ENCODE measurements at places on chromosomes 5 and 9. TPM values are rescaled to one million over a fixed set of nuclear protein-coding genes. Genes with fewer than 3 reads are reported as not detected.

- H3K27me3 ChIP-seq, result no peaks in the 10 kb centered on the region
- H3K4me1 ChIP-seq, result no peaks in the 10 kb centered on the region
- no peak overlapping the region for H3K27ac ChIP-seq
- H3K36me3 ChIP-seq, result no peaks in the 10 kb centered on the region
Observed at GRCh38 chr5:171379961-171380360, 7.7 kb upstream of the NPM1 start.

GRCh38 chr9:90538566-90538965 is 104.1 kb downstream of the DIRAS2 start:
- H3K4me1 ChIP-seq, result no peaks in the 10 kb centered on the region
- H3K27me3 ChIP-seq, result no peaks in the 10 kb centered on the region
- H3K4me3 ChIP-seq, result no peak overlapping the region
- no peaks in the 10 kb centered on the region for H3K36me3 ChIP-seq
- H3K27ac ChIP-seq, result no peak overlapping the region
- no peak for DNase-seq

DNA sequence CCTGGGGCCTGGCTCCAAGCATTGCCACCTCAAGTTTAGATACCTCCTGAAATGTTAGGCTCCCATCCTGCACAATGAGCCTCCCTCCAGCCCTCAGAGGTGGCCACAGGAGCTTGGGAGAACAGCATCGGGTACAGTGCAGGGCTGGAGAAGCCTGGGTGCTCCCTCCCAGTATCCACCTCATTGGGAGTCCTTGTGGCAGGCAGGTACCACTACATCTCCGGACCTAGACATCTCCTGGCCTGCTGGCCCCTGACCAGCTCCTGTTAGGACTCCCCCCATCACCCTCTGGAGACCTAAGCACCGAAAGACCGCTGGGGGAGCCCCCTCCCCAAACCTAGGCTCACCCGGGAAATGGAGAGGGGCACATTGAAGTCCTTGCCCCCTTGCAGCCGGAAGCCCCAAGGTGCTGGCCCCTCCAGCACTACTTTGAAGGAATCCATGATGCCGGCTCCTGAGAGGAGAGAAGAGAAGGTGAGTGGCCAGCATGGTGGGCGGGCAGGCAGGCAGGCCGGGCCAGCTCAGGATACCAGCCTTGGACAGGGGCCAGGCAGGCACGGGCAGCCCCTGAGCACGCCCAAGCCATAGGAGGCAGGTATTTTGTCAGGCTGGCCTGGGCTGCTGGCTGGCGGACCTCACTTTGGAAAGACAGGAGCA is 1.2 kb downstream of the PDLIM7 start:
- H3K27ac ChIP-seq, result peak overlapping the region; percentile 97
- peak overlapping the region; percentile 74 for H3K4me3 ChIP-seq
- H3K36me3 ChIP-seq, result no peaks in the 10 kb centered on the region
- peaks cover 44% of the 10 kb centered on the region for H3K4me1 ChIP-seq

Gene RBM18
- 4.6 TPM for total RNA-seq

- no peaks in the 10 kb centered on the region for H3K4me1 ChIP-seq
- H3K27ac ChIP-seq, result no peak overlapping the region
- no peaks in the 10 kb centered on the region for H3K27me3 ChIP-seq
- no peak overlapping the region for H3K4me3 ChIP-seq
- no peak for DNase-seq
Observed at GRCh38 chr5:135194126-135194488, 160.1 kb upstream of the PITX1 start.

Gene LCN2
- total RNA-seq, result 0.98 TPM

Gene PLEKHG4B
- total RNA-seq, result 0.37 TPM

Gene WDR38
- total RNA-seq, result 0.79 TPM

DNA sequence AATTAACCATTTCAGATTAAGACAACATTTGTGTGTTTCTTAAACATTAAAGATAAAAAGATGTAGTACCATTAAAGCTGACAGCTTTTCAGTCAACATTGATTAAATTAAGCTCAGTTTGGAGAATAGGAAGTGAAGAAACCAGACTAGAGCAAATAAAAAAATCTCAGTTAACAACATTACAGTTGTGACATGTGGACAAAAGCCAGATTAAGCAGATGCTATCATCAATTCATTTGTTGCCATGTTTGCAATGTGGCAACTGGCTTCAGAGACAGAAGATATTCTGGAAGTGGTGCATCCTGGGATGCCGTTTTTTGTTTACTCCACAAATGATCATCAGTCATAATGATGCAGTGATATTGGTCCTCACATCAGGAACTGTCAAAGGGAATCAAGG is 70.3 kb upstream of the CNTLN start:
- H3K4me3 ChIP-seq, result no peak overlapping the region
- no peaks in the 10 kb centered on the region for H3K36me3 ChIP-seq
- DNase-seq, result no peak
- H3K27me3 ChIP-seq, result no peaks in the 10 kb centered on the region
- H3K4me1 ChIP-seq, result no peaks in the 10 kb centered on the region

DNA sequence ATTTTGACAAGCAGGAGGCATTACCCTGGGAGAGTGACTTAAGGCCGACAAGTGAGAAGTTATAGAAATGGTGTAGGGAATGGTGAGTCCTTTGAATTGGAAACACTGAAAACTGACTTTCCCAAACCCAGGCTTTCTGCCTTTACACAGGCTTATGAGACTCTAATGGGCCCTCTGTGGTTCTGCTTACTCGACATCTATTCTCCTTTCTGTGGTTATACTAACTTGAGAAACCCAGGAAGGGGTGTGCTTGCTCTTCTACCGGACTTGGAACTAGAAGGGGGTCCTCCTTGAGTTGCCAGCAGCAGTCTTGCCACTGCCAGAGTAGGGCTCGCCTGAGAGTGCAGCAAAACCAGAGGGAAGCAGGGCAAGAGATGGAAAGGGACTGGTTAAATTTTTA is 63.3 kb downstream of the FYB1 start:
- no peaks in the 10 kb centered on the region for H3K4me1 ChIP-seq
- no peaks in the 10 kb centered on the region for H3K27me3 ChIP-seq
- no peaks in the 10 kb centered on the region for H3K36me3 ChIP-seq
- no peak for DNase-seq
- H3K4me3 ChIP-seq, result no peak overlapping the region
- H3K27ac ChIP-seq, result no peak overlapping the region

GRCh38 chr9:125995706-125996105 is 248.5 kb downstream of the PBX3 start:
- no peaks in the 10 kb centered on the region for H3K36me3 ChIP-seq
- H3K4me3 ChIP-seq, result no peak overlapping the region
- H3K4me1 ChIP-seq, result no peaks in the 10 kb centered on the region

DNA sequence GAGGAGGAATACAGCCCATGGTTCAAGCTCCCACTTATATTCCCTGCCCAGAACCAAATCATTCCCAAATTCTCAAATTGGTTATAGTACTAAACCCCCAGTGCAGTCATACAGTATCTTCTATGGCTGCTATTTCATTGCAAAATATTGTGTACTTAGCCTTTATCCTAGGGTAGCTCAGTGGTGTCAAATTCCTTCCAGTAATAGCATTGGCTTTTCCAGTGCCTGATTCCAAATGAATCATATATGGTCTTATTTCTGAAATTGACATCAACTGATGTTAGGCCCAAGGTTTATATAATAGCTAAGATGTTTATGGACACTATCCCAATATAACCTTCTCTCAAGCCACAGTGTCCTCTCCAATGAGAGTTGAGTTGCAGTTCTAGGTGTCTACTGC is 256.7 kb downstream of the NDUFS4 start:
- no peak for DNase-seq
- no peaks in the 10 kb centered on the region for H3K4me1 ChIP-seq
- H3K4me3 ChIP-seq, result no peak overlapping the region
- H3K36me3 ChIP-seq, result no peaks in the 10 kb centered on the region
- no peak overlapping the region for H3K27ac ChIP-seq

DNA sequence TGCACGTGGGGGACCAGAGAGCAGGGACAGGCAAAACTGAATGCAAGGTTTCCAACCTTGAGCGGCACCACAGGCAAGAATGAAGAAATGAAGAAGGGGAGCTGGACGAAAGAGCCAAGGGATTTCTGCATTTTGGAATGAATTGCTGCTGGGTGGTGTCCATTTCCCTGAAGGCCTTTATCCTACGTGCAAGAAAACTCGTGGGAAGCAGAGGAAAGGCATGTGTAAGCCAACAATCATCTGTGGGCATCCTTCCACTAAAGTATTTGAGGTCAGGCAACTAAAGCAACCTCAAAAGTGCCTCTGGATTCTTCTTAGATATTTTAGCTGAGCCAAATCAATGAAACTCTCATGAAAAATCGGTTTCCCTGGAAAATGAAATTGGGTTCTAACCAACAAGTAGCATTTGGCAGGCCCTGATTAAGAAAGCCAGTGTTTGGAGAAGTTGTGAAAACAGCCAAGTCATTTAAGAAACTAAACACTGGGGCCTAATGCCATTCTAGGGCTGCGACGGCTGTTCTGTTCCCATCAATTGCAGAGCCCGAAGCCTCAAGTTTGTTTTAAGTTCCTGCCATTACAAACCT is 4.7 kb upstream of the TGFBI start:
- no peaks in the 10 kb centered on the region for H3K4me1 ChIP-seq
- no peak overlapping the region for H3K4me3 ChIP-seq
- no peaks in the 10 kb centered on the region for H3K36me3 ChIP-seq

Gene RAB14
- 50.0 TPM for total RNA-seq

DNA sequence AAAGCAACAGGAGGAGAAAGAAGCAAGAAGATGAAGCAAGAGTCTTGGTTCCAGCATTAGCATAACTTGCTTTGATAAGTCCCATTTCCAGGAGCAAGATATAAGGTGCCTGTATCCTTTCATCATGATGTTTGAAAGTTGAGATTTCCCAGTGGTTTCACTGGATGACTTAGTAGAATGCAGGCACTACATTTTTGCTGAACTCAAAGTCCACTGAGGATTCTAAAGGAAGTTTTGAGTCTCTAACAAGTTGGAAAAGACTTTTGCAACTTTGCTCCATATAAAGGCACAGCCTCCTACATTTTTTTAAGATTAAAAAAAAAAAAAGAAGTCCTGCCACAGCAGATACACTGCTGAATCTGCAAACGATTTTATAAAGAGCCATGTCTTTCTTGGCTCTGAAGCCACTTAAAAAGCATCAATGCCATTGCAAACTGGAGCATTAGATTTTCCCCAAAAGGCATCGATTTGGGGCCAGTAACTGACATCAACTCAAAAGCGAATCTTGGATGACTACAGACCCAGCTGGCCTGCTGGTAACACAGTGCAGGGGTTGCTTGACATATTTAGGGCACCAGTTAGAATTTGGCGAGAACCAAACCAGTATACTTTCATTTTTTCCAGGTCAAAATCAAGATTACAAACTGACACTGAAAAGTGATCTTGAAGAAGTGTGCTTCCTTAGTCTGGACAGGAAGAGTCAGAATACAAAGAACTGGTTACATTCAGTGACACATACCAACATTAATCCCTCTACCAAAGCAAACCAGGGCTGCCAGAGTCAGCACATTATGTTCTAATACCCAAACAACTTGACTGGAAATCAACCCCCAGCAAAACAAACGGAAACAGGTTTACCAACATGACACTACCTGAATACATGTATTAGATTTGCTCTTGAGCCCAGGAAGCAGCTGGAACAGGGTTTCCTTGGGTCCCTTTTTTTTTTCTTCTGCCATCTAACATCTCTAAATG is 39.1 kb upstream of the KCNV2 start:
- H3K27ac ChIP-seq, result no peak overlapping the region
- DNase-seq, result no peak
- no peak overlapping the region for H3K4me3 ChIP-seq

- DNase-seq, result no peak
- no peaks in the 10 kb centered on the region for H3K4me1 ChIP-seq
- no peak overlapping the region for H3K4me3 ChIP-seq
- H3K27ac ChIP-seq, result no peak overlapping the region
- H3K27me3 ChIP-seq, result no peaks in the 10 kb centered on the region
Observed at GRCh38 chr5:76207120-76207519, 123.9 kb downstream of the SV2C start.

- H3K4me1 ChIP-seq, result no peaks in the 10 kb centered on the region
- no peak overlapping the region for H3K27ac ChIP-seq
- no peaks in the 10 kb centered on the region for H3K27me3 ChIP-seq
- no peak for DNase-seq
Observed at GRCh38 chr9:109198736-109199382, 31.8 kb upstream of the FRRS1L start.

Gene RAI14
- 145 TPM for total RNA-seq

GRCh38 chr5:52800394-52801213 is 12.9 kb downstream of the ITGA1 start:
- H3K4me3 ChIP-seq, result peak overlapping the region; percentile 63
- H3K27me3 ChIP-seq, result no peaks in the 10 kb centered on the region
- H3K36me3 ChIP-seq, result no peaks in the 10 kb centered on the region
- peak overlapping the region; percentile 96 for H3K27ac ChIP-seq
- peaks cover 23% of the 10 kb centered on the region for H3K4me1 ChIP-seq

DNA sequence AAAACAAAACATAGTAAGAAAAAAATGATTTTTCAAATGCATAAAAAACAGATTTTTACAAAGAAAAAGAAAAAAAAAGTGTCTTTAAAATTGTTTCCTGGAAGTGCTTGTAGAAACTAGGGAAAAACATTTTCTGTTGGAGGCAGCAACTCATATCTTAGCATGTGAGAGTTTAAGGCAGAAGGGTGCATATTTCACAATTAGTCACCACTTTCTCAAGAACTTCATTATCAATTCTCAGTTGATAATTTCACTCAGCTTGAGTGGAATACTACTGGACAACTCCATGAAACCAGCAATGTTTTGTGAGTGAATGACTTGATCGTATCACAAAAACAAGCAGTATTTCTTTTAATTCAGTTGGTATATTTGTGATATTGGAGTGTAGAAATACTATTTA is 508.3 kb upstream of the DAB2 start:
- DNase-seq, result no peak
- no peaks in the 10 kb centered on the region for H3K27me3 ChIP-seq
- H3K4me1 ChIP-seq, result no peaks in the 10 kb centered on the region
- no peak overlapping the region for H3K4me3 ChIP-seq

Gene STX17
- 66.4 TPM for total RNA-seq

DNA sequence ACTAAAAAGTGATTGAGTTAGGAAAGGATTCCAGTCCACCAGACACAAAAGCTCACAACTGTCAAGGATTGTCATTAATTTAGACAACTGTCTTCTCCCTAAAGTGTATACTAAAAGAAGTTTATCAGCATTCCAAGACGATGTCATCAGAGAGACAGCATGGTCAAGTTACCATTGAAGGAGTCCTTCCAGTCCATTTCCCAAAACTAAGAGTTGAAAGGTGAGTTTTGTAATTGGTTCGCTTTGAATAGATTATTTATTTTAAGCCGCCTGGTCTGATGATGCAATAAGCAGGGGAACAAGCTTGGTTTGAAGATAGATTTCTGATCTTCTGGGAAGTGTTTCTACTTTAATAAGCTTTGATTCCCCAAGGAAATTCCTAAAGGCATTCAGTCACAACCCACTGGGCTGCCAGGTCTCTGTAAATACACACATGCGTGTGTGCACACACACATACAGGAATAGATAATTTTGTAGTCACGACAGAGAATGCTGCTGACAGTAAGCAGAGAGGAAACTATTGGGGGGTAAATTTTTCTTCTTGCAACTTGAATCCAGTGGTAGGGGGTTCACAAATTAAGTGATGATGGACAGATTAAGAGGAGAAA is 234.8 kb downstream of the PIK3R1 start:
- no peaks in the 10 kb centered on the region for H3K4me1 ChIP-seq
- no peaks in the 10 kb centered on the region for H3K36me3 ChIP-seq
- no peak overlapping the region for H3K27ac ChIP-seq
- H3K27me3 ChIP-seq, result no peaks in the 10 kb centered on the region
